ENCODE measurements at places on chromosomes 1 and 21.

DNA sequence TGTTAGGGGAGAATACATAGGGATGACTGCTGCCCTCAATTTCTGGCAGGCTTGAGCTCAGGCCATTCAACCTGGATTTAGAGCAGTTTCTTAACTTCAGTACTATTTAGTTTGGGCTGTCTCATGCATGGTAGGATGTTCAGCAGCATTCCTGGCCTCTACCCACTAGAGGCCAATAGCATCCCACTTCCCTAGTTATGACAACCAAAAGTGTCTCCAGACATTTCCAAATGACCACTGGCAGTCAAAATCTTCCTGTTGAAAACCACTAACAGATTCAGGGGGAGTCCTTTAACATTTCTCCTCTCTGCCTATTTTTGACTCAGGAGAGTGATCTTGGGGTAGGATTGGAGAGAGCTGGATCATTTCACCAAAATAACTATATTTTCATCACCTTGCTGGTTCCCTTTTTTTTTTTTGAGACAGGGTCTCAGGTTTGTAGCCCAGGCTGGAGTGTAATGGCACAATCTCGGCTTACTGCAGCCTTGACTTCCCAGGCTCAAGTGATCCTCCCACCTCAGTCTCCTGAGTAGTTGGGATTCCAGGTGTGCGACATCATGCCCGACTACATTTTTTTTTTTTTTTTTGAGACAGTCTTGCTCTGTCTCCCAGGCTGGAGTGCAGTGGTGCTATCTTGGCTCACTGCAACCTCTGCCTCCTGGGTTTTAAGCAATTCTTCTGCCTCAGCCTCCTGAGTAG, 8.7 kb downstream of the GNAT2 start:
- no peak for DNase-seq

DNA sequence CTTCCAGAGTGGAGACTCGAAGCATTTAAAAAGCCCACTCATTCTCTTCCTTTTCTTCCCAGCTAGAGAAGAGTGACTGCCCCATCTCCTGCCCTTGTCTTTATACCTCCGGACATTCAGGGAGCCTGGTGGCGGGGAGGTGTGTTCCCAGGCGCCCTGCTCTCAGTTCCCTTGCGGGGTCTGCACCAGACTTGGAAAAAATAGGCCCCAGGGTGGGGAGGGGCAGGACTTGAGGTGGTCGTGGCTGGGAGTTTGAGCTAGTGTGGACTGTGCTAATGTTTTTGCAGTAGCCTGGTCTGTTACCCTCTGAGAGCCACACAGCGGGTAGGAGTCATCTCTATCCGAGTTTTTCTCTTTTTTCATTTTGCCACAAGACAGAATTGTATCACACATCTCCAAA, 139.1 kb downstream of the PEX14 start:
- no peak for DNase-seq

DNA sequence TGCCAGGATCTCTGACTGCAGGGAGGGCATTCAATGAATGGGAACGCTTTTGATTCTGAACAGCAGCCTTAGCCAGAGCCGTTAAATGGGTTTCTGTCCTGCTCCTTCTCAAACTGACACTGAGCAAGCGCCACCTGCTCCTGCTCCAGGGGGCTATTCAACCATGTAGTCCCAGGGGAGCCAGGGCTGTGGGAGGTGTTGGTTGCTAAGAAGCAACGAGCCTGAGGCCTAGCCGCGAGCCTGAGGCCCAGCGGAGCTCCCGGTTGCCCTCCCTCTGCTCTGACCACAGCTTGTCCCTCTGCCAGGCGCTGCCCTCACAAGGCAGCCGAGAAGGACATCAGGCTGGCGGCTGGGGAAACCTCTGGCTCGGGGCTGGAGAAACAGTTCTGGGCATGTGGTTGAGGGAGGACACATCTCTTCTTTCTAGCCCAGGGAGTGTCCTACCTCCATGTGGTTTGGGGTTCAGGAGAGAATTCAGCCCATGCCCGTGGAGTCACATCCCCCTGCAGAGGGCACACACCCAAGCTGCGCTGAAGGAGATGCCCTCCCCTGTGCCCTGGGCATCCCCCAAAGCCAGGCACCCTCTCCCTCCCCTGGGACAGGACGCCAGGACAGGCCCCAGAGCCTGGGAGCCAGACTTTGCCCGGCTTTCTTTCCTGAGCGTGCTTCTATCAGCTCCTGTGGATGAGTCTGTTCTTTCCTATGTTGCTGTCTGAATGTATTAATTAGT, 18.0 kb downstream of the PCP4 start:
- DNase-seq, result no peak

GRCh38 chr1:36142121-36142520, 7.2 kb downstream of the TRAPPC3 start:
- no peak for DNase-seq

DNA sequence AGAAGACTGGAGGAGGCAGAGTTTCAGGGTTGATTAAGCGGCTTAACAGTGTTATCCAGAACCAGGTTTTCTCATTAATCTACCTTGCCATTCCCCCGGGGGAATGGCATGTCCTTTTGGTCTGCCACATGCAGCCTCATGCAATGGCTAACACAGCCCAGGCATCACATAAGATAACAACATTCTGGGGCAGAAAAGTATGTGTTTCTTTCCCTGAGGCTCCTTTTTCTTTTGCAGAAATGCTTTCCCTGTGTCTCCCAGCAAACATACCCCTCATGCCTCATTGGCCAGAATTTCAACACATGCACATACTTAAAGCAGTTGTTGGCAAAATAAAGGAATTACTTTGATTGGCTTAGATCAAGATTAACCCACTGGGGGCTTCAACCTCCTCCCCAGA, 98.6 kb downstream of the OMA1 start:
- DNase-seq, result peak; percentile 20

- DNase-seq, result no peak
Measured at GRCh38 chr1:112548547-112548946, 39.8 kb downstream of the WNT2B start.

DNA sequence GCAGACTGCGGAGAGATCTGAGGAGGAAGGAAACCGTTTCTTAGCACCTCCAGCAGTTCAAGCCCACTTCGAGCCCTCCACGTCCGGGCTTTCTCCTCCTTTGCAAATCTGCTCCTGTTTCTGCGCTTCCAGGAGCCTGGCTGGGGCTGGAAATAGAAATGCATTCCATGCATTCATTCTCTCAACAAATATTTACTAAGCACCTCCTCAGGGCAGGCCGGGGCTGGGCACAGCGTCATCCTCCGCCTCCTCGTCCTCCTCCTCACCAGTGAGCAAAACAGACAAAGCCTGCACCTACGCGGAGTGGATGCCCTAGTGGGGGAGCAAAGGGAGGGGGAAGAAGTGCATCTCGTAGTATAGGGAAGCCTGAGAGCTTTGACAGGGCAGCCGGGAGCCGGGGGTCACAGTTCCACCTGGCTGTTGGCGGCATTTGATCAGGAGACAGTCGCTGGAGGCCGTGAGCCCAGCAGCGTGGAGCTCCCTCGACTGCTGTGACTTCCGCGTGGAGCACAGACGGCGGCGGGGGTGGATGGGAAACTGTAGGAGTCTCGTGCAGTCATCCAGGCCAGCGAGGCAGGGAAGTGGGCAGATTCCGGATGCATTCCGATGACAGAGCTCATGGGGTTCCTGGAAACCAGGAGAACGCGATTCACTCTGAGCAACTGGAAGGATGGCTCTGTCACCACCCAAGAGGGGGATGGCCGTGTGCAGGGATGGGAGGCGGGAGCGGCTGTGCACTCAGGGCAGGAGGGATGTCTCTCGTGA, 93.5 kb downstream of the SIK1 start:
- peak; percentile 94 for DNase-seq

- DNase-seq, result no peak
Measured at GRCh38 chr1:228098323-228098931, 4.7 kb downstream of the C1orf35 start.

DNA sequence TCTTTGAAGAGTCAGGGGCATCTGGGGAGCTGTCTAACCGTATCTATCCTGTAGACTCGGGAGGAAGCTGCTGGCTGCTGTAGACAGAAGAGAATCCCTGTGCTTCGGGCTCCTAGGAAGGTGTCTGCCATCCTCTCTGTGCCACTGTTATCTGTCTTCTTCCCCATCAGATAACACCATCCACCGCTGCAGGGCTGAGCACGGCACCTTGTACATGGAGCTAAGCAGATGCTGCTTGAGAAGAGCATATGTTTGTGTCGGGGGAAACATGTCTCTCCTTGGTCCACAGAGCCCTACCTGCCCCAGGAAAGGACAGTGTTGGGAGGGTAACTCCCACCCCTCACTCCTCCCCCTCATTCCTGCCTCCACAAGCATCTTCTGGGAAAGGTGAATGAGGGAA, 1.4 kb upstream of the MAPKAPK2 start:
- DNase-seq, result no peak

DNA sequence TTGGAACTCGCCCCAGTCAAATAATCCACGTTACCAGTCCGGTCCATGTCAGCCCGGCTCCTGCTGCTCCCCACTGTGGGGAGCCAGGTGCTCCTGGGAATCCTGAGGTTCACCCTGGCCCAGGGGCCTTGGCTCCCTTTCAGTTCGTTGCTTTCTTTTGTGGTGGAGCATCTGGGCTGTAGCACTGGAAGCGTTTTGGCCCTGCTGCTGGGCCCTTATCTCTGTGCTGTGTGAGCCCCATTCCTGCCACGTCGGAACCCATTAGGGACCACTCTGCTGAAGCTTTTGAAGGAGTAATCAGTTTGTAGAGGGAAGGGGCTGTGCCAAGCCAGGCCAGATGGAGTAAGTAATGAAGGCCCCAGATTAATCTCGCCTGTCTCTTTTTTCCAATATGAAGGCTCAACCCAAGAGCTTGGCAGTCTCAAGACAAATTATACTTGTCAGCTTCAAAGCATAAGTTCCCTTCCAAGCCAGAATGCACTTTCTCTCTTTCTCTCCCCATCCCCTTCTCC, 82.3 kb downstream of the PGM1 start:
- DNase-seq, result no peak

- DNase-seq, result peak; percentile 29
Measured at GRCh38 chr21:28884481-28884880, 108.2 kb downstream of the LTN1 start.

DNA sequence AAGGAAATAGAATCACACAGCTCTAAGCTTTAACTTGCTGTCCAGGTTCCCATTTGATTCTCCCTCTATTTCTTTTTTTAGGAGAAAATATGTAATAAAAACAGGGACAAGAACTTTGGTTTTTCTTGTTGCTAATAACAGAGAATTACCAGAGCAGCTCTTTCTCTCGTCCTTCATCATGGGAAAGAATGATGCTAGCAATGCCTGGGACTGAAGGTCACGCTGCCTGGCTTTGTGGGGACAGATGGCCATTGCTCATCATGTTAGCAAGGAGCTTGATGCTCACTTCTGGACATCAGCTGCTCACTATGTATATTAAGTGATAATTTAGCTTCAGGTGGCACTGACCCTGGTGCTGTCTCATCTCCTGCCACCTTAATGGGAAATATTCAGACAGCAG, 77.3 kb upstream of the AKT3 start:
- no peak for DNase-seq

- no peak for DNase-seq
Measured at GRCh38 chr1:189659731-189660130, 817.9 kb downstream of the BRINP3 start.

DNA sequence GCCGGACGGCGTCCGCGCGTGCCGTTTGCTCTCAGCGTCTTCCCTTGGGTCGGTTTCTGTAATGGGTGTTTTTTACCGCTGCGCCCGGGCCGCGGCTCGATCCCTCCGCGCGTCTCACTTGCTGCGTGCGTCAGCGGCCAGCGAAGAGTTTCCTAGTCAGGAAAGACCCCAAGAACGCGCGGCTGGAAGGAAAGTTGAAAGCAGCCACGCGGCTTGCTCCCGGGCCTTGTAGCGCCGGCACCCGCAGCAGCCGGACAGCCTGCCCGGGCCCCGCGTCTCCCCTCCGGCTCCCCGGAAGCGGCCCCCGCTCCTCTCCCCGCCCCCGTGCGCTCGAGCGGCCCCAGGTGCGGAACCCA, 159.8 kb downstream of the RUNX1 start:
- DNase-seq, result no peak

GRCh38 chr1:61083807-61084440, 1.6 kb downstream of the NFIA start:
- no peak for DNase-seq

DNA sequence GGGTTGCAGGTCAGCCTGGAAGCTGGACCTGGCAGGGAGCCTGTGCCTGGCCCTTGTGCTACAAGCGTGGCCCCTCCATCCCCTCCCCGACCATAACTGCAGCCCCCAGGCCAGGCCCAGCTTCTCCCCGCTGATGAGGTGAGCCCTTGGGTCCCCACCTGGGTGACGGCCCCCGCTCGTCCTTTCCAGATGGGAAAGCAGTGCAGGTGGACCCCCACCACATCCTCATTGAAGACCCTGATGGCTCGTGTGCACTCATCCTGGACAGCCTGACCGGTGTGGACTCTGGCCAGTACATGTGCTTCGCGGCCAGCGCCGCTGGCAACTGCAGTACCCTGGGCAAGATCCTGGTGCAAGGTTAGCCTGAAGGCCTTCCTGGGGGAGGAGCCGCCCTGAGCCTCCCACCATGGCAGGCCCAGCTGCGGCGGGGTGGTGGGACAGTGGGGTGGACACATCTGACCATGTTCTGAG, 56.9 kb downstream of the TRIM11 start:
- no peak for DNase-seq

- no peak for DNase-seq
Measured at GRCh38 chr1:82472489-82473131, 671.9 kb downstream of the ADGRL2 start.

DNA sequence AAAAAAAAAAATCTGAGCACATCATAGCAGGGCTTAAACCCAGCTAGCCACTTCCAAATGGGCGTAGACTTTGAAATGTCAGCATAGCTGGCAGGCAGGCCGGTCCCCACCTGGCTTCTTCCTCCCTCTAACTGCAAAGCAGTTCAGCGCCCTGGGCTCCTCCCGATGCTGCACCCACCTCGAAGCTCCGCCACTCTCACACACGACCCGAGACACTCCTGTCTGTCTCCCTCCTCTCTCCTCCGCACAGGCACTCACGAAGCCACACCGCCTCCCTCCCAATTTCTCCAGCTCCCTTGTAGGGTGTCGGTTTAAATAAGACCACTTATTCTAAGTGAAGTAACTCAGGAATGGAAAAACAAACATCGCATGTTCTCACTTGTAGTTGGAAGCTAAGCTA, 301.3 kb downstream of the NPHP4 start:
- no peak for DNase-seq

DNA sequence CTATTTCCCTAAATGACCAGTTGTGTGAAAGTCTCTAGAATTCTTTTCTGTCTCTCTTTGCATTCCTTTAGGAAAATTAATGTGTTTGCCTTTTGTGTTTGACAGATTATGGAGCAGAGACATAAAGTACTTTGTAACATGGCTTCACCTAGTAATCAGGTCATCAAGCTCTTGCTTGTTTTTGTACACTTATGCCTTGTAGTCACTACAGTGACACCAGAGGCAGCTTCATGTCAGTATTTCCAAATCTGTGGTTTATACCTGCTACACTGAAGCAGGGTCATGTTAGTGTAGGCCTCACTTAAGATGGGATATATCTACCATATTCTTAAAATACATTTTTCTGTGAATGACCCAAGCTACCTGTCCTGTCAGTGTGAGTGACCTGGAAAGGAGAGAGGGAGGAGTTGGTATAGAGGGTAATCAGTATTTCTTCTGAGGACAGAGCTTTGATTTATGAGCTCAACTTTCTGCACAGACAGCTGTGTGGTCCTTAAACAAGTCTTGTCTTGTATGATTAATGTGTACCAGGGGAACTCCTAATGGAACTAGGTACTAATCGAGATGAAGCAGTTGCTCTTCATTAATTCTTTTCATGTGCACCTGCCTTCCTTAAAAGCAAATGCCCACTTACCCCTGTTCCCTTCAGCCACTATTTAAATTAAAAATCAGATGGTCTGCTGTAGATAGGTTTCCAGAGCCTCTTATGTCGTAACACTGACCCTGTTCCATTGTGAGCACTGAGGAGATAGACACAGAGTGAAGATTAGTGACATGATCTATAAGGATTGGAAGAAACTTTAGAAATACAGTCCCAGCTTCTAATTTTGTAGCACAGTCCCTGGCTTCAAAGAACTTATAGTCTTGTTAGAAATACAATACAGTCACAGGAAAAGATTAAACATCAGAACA, 45.7 kb downstream of the MACO1 start:
- no peak for DNase-seq

All from GM03348 (cell line).